ENCODE measurements at places on chromosomes 4 and X. TPM values are rescaled to one million over a fixed set of nuclear protein-coding genes. Genes with fewer than 3 reads are reported as not detected.

Gene AKAP14
- 0.29 TPM for polyA plus RNA-seq

Gene PHOX2B
- polyA plus RNA-seq = 0.12 TPM

Gene MAMLD1
- 6.8 TPM for polyA plus RNA-seq

Gene CTBP1
- polyA plus RNA-seq = 172 TPM

Gene SMPX
- polyA plus RNA-seq = 0.19 TPM

Gene TMPRSS11D
- polyA plus RNA-seq = not detected

Gene BEX1
- polyA plus RNA-seq = 58.1 TPM

Gene NUDT11
- polyA plus RNA-seq = 14.3 TPM

Gene IL2
- polyA plus RNA-seq = not detected

Gene TCP11X2
- polyA plus RNA-seq = 0.97 TPM

Gene SOWAHB
- polyA plus RNA-seq = 6.5 TPM

Gene SATL1
- 0.60 TPM for polyA plus RNA-seq

Gene PDZD4
- polyA plus RNA-seq = 8.4 TPM

Gene MAML3
- polyA plus RNA-seq = 20.3 TPM

Gene SH3D19
- polyA plus RNA-seq = 27.6 TPM

Gene GPC4
- 21.5 TPM for polyA plus RNA-seq

Gene GPR101
- not detected for polyA plus RNA-seq

Gene TRMT10A
- 15.9 TPM for polyA plus RNA-seq

Gene NALF2
- polyA plus RNA-seq = 0.35 TPM

Gene ZNF157
- 1.5 TPM for polyA plus RNA-seq

Gene PDLIM3
- polyA plus RNA-seq = 4.7 TPM

Gene SOD3
- 16.1 TPM for polyA plus RNA-seq

Gene ZXDA
- polyA plus RNA-seq = 5.1 TPM

Gene SPANXD
- polyA plus RNA-seq = not detected

Gene C4orf36
- polyA plus RNA-seq = 2.8 TPM

Gene STIM2
- polyA plus RNA-seq = 35.4 TPM

Gene FRG1
- 57.5 TPM for polyA plus RNA-seq

Gene IL13RA2
- polyA plus RNA-seq = 1.8 TPM

Gene DDX60
- 10.3 TPM for polyA plus RNA-seq

Gene ZAR1
- polyA plus RNA-seq = not detected
